ENCODE measurements at places on chromosomes 12 and 14.
A peak's percentile ranks its signal among the peaks of the same experiment; 100 is the strongest.

GRCh38 chr12:106223485-106224354, 24.1 kb downstream of the CKAP4 start:
- peak; percentile 78 for DNase-seq

- DNase-seq, result no peak
Measured at GRCh38 chr14:81831128-81831820, 297.6 kb upstream of the SEL1L start.

- peak; percentile 2 for DNase-seq
Measured at GRCh38 chr12:85029456-85029855, 6.6 kb downstream of the TSPAN19 start.

GRCh38 chr14:83473416-83474235, 1940.0 kb upstream of the SEL1L start:
- no peak for DNase-seq

DNA sequence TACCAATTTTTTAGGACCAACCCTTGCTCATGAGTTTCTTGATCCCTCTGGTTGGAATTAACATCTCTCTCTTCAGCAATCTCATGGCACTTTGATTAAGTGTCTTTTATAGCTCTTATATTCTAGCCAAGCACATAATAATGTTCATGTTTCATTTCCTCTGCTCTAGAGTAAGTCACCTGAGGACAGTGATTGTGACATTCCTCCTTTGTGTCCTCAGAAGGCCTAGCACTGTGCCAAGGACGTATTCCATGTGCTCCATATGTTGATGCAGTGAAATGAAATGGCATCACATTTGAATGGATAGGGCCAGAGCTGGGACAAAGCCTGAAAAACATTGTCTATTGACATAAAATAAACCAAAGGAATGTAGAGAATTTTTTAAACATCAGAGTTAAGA, 322.8 kb upstream of the PRICKLE1 start:
- no peak for DNase-seq

DNA sequence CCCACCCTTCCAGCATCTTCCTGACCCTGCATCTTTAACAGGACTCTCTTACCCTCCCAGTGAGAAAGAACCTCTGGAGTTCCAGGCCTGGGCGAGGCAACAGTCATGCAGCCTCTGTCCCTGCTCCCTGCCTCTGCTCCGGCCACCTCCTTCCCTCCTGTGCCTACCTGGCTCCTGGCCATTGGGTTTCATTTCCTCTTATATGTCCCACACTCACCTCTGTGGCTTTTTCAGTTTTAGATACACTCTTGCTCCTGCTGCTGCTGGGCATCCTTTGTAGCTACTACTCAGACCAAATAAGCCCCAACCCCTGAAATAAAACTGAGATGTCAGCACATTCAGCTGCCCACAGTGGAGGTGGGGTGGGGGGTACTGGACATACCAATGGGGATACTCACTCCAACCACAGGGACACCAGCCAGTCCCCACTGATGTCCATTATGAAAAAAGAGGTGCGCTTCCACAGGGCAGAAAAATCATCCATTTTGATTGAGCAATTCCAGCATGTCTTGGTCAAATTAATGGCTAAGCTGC, 99.1 kb upstream of the NRXN3 start:
- DNase-seq, result no peak

GRCh38 chr12:82862876-82863649, 176.4 kb downstream of the TMTC2 start:
- no peak for DNase-seq

DNA sequence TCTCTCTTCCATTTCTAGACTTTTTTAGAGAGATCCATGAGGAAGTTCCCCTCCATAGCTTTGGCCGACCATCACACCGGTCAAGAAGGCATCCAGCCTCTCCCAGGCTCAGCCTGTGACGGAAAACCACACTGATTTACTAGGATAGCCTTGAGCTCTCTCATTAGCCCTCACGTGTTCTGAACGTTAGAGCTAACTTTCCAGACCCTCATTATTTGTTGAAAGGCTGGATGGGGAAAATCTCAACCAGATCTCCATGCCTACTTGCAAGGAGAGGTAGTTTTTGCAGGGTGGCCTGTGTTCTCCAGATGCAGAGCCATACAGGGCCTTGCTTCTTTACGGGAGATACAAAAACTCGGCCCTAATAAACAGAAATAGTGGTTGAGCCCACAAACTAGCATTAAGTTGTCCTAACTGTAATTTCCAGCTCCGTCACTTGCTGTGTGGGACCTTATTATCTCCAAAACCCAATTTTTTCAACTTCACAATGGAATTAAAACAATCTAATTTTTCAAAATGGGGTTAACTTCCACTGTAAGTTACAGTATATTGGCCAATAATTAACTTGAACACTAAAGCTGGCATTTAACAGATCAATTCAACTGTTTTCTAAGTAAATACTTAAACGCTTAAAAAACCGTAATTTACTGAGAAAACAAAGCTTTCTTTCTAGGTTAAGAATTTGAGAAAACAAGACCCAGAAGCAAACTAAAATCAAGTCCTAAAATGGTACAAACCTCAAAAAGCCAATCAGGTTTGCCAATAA, 65.3 kb downstream of the KLHL28 start:
- DNase-seq, result no peak

DNA sequence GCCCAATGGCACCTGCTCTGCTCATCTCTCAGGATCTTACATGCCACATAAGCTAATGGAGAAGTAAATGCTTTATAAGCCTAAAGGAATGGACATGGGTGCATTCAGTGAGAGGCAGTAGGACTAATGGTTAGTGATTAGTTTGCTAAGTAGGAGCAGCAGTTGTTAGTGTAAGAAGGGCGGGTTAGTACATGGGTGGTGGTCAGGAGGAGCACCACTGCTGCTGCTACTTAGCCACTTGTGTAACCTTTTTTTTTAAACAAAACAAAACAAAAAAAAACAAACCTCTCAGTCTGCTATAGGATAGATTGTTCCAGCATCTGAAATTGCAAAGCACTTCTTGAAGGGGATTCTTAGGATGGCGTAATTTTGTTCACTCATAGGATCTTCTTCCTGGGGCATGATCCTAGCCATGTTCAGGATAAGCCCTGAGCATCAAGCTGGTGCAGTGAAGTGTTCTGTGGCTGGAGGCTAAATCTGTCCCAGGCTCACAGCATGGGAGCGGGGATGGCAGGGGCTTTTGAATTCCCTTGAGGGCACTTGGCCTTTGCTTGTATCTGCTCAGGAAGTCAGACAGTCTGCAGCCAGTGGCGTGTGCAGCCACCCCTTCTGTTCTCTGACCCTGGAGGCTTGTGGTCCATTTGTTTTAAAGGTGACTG, 63.6 kb downstream of the CHST11 start:
- no peak for DNase-seq

DNA sequence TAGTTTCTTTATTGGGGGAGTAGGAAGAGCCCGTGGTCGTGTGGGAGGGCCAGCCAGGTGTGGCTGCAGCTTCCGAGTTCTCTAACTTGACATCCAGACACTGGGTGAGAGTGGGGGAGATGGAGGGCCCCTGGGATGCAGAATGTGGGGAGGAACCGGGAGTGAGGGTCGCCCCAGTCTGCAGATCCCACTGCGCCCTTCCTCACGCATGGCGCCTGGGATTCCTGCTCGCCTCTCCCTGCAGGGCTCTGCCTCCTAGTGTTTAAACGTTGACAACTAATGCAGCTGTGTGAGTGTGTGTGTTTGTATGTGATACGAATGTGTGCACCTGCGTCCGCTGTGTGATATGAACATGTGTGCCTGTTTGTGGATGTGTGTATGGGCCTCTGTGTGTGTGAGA, 34.6 kb downstream of the FZD10 start:
- DNase-seq, result no peak

DNA sequence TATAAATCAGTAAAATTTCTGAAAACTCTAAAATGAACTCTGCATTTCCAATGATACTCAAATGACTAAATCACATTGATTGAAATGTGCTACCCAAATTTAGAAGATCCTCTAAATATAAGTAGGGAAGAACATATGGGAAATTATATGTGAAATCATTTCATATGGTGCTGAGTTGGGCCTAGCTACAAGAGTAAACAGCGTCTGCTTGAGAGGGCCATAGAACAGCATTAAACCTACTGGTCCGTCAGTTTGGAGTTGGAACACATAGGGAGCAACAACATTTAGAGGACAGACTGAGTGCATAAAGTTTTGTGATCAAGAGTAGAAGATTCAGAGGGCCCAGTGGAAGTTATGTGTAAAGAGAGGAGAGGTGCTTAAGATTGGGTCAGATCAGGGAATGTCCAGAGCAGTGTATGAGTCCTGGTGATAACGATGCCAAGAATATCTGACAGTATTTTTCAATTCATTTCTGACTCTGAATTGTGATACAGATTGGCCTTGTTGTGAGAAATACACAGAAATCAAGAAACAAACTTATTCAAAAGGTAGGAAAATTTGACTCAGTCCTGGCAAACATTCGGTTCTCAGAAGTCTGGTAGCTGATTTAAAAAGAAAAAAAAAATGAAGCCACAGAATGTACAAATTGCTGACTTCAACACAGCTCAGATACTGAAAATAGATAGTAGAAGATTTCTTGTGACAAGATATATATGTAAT, 362.2 kb downstream of the CCDC91 start:
- DNase-seq, result no peak

- DNase-seq, result no peak
Measured at GRCh38 chr12:68800294-68800693, 7.7 kb upstream of the MDM2 start.

DNA sequence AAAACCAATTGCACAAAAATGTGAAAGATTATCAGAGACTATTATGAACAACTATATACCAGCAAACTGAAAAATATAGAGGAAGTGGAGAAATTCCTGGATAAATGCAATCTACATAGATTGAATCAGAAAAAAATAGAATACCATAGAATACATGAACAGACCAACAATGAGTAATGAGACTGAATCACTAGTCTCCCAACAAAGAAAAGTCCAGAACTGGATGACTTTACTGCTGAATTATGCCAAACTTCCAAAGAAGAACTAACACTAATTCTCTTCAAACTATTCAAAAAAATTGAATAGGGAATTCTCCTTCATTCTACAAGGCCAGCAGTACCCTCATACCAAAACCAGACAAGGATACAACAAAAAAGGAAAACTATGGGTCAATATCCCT, 60.6 kb downstream of the GUCY2C start:
- no peak for DNase-seq

DNA sequence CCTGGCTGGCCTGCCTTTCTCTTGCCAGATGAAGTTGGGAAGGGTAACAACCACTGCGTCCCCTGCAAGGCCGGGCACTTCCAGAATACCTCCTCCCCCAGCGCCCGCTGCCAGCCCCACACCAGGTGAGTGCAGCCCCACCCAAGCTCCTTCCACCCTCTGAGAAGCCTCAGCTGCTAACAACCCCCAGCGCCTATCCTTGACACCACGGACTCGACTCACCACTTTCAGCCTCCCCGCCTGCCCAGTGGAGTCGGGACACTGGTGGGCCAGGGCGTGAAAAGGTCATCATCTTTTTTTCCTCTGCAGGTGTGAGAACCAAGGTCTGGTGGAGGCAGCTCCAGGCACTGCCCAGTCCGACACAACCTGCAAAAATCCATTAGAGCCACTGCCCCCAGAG, 2.1 kb downstream of the LTBR start:
- no peak for DNase-seq

DNA sequence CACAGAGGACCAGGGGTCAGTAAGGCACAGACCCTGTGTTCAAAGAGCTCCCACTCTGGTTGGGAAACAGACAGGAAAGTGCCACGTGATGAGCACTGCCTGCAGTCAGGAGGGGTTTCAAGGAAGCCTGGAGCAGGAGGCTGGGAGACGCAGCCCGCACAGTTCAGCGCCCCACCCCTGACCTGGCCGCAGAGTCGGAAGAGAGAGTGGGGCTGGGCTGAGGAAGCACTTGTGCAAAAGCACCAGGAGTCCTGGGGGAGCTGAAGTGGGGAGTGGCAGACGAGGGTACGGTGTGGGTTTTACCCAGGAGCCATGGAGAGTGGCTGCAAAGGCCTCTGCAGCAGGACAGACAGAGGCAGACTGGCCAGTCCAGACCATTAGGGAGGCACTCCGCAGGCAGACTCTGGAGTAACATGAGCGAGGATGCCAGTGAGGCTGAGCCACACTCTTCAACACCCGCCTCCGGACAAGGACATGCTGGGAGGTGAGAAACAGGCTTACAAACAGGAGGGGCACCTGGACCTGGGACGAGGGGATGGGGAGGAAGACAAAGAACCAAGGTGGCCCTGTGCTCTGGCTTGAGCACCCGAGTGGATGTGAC, 85.7 kb upstream of the GPR68 start:
- DNase-seq, result no peak

GRCh38 chr12:2805143-2805520, 7.3 kb upstream of the ITFG2 start:
- DNase-seq, result no peak

DNA sequence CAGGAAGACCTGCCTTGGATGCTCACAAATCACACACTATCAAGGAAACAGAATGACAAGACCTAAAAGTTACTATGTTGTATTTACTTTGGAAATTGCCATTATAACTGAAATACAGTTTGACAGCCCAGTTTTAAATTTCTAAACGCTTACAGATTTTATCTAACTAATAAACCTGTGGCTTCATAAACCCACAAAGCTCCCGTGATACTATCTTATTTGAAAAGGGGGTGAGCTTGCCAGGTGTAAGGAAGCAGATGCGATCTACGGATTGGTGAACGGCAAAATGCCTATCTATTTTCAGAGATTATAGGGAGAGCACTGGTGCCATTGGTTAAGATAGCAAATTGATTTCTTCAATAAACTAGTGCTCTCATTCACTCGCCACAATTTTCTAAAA, 485.5 kb downstream of the BCAT1 start:
- DNase-seq, result no peak

DNA sequence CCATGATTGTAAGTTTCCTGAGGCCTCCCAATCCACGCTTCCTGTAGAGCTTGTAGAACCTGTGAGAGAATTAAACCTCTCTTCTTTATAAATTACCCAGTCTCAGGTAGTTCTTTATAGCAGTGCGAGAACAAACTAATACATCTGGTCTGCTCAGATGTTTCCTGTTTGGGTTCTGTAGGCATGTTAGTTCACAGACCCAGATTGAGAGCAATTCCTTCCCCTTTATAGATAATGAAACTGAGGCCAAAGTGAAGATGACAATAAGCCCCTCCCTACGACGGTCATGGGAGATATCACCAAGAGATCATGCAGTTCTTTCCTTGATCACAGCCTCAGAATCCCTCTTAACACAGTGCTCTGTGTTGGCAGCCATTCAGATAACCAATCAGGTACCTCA, 76.5 kb upstream of the CLMN start:
- no peak for DNase-seq
